Neural progenitor cell (in vitro differentiated cells): ENCODE measurements at places on chromosomes 12 and 14.

DNA sequence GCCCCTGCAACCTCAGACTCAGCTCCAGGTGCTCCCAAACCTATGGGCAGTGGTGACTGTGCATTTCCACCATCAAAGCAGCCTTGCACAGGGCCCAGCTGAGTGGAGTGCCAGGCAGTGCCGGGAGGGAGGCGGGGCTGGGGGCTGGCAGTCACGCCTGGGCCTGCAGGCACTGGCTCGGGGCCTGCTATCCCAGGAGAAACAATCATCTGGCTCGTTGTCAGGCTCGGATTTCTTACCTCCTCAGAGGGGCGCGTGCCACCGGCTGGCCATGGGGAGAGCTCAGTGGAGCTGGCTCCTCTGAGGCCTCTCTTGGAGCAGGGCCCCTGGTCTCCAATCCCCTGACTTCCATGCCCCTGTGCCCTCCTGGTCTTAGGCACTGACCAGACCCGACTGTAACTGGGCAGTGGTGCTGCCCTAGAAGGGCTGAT, 20.2 kb upstream of the PPP1R13B start:
- DNase-seq = no peak

- DNase-seq = no peak
Observed at GRCh38 chr12:50440288-50440687, 39.6 kb downstream of the LARP4 start.

- peak; percentile 15 for DNase-seq
Observed at GRCh38 chr12:72273499-72273837, 1.3 kb downstream of the TRHDE start.

DNA sequence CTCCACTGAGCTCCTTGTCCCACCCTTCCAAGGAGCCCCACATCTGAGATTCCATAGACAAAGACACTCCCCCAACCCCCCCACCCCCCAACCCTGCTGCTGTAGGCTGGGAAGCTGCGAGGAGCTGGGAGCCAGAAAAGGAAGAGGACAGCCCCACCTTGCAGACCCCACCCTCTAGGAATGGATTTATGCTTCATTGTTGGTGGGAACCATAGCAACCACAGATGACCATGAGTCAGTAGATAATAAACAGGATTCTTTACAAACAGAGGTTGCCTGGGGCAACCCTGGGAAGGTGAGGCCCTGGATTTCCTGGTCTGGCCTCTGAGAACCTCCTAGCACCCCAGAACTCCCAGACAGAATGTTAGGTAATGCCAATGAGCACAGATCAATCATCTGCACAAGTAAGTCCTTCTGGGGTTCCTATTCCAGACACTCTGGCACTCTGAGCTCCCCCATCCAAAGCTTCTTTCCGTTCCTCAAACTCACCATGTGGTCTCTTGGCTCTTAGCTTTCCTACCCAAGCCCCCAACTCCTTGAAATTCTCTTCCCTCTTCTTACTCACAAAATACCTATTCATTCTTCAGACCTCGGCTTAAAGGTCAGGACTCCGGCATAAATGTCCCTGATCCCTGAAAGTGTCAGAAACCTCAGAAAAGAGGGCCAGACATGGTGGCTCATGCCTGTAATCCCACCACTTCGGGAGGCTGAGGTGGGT, 15.2 kb upstream of the PLEKHG6 start:
- DNase-seq = no peak

DNA sequence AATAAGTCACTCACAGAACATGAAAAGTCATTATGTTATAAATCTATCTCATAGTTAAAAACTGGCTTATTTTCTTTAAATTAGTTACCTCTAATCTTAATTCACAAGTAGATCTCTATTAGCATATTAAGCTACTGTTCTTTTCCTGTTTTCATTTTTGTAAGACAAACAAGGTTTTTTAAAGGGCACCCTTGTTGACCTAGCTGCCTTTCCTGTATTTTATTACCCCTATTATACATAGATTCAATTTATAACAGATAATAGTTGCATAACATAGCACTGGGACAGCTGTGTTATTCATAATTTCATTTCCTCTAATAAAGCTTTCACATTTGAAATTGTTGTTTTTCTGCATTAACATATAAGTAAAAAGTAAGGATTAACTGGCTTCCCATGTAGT, 1500.7 kb upstream of the FLRT2 start:
- DNase-seq = no peak

GRCh38 chr14:81209167-81209836, 11.5 kb downstream of the GTF2A1 start:
- no peak for DNase-seq

DNA sequence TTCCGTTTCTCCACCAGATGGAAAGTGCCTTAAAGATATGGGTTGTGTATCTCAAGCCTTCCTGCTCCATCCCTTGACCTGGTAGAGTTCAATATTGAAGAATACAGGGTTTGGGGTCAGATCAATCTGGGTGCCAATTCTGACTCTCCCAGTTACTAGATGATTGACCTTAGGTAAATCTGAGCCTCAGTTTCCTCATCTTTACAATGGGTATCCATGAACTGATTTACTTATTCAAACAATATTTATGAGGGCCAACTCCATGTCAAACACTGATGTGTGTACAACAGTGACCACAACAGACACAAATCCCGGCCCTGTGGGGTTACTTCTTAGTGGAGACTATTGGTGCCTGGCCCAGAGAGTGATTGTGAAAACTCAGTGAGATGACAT, 7.5 kb upstream of the FAIM2 start:
- DNase-seq = no peak

DNA sequence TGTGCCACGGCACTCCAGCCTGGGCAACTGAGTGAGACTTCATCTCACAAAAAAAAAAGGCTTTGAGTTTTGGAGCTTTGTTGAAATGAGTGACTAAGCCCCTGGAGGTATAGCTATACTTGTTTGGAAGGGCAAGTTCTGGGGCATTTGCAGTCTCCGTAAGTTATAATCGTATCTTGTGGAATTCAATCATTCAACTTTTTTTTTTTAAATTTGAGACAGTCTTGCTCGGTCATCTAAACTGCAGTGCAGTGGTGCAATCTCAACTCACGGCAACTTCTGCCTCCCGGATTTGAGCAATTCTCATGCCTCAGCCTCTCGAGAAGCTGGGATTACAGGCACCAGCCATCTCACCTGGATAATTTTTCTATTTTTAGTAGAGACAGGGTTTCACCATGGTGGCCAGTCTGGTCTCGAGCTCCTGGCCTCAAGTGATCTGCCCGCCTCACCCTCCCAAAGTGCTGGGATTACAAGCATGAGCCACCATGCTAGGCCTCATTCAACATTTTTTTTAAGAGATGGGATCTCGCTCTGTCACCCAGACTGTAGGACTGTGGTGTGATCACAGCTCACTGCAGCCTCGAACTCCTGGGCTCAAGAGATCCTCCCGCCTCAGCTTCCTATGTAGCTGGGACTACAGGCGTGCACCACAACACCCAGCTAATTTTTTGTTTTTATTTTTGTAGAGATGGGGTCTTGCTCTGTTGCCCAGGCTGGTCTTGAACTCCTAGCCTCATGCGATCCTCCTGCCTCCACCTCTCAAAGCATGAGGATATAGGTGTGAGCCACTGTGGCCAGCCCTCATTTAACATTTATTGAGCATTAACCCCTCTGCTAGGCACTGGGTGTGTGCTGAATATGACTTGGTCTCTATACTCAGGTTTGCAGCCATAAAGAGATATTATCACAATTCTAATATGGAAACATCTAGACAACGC, 133.7 kb upstream of the MAP1LC3B2 start:
- no peak for DNase-seq

- DNase-seq = no peak
Observed at GRCh38 chr12:50639721-50640120, 124.2 kb upstream of the ATF1 start.

DNA sequence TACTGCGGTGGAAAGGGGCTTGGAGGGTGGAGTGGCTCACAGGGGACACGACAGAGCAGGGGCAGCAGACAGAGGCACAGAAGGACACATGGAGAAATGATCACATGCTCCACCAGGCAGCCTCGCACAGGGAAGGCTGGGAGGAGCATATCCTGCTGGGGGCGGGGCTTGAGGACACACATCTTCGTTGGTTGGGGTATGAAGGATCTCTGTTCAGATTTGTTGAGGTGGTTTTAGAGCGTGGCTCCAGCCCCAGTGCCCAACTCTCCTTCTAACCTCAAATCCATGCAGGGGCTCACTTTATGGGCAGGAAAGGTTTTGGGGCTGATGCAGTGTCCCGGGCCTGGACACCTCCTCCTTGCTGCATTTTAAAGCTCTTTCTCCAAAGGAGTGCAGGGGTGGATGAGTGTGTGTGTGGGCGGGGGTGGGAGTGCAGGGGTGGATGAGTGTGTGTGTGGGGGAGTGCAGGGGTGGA, 733 bp upstream of the P3H3 start:
- DNase-seq = peak; percentile 91

- no peak for DNase-seq
Observed at GRCh38 chr12:90008277-90008676, 299.6 kb upstream of the ATP2B1 start.

DNA sequence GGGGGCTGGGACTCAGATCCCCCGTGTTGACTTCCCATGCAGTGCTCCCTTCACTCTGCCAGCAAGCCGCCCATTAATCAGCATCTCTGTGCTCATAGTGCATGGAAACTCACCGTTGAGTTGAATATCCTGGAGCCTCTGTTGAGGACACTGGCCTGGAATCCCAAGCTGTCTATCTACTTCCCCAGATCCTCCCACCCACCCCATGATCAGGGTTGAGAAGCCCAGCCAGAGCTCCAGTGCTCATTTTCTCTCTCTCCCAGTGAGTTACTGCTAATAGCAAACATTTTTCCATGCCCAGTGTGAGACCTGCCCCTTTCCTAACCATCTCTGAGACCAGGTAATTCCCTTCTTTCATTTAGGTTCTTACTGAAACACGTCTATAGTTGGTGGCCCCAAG, 88.2 kb downstream of the SLC24A4 start:
- DNase-seq = no peak

GRCh38 chr14:104448721-104449120, 130.8 kb upstream of the C14orf180 start:
- DNase-seq = no peak

- peak; percentile 87 for DNase-seq
Observed at GRCh38 chr12:57461276-57461916, 1.8 kb downstream of the GLI1 start.

DNA sequence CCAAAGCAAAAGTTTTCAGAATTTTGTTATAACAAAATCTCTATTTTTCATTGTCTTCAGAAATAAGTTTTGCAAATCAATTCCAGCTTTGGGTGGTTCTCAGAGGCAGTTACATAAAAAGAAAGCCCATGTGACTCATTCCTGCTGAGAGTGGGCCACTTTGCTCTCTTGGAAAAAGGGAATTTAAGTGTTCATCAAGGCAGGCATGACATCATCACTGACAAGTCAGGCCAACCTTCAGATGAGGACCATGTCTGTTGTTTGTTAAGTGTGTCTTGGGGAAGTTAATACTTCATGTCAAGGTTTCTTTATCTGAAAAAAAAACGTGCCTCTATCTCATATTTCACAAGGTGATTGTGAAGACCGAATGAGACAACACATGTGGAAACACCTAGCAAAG, 519.8 kb upstream of the TMPO start:
- DNase-seq = no peak

DNA sequence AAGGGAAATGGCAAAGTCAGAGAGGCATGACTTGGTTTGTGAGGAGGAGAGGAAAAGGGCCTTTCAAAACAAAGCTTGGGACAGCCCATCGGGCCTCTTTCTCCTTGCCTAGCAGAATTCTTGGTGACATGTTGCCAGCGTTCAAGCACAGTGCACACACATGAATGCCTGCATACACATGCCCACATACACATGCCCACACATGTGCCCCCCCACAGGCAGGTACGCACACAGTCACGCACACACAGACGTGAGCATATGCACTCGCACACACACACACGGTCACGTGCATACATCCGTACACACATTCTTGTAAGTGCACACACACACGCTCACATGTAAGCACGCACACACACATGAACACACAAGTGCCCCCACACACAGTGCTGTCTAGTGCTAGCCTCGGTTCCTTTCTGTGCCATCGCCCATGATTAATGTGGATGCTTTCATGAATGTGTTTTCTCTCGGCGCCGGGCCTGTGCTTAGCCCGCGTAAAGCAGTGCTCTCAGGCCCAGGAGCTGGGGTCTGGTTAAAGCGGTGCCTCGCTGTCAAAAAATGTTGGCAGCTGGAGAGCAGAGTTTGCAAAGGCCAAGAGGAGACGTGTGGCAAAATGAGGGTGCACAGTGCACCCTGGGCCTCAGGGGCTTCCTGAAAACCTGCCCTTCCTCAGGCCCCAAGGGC, 328.8 kb upstream of the DIO3 start:
- DNase-seq = no peak

GRCh38 chr12:6534945-6535696, 804 bp downstream of the GAPDH start:
- peak; percentile 86 for DNase-seq

GRCh38 chr12:1182069-1182468, 191.0 kb downstream of the ERC1 start:
- DNase-seq = no peak

DNA sequence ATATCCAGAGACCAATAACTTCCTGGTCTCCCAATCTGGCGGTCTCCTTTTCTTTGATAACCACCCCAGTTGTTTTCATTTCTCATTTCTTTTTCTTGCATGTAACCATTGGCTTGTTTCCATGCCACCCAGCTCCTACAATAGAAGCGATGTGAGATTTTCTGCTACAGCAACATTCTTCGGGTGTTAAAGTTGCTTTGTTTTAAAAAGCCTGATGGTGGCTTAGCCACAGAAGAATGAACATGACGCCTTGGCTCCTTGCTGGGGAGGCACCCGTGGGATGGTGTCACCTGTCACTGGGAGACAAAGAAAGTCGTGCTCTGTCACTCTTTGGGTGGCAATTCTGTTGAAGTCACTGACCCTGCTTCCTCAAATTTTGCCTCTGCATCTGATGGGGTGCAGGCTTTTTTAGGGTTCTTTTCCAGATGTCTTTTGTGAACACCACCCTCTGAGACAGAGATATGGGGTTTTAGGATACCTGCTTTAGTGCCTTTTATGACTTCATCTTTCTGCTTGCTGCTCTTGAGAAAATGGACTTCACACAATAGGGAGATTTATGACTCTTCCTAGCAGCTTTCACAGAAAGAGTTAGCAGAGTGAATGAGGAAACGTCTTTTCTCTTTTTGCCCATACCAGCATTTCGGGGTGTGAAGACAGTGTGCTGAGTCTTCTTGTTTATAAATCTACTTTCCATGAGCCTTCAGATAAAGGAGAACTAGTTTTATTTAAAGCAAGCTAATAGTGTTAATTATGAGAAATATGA, 265.3 kb upstream of the TBX3 start:
- peak; percentile 15 for DNase-seq

GRCh38 chr14:61264010-61264571, 17.0 kb downstream of the TMEM30B start:
- DNase-seq = no peak

- no peak for DNase-seq
Observed at GRCh38 chr12:20439626-20440025, 71.3 kb downstream of the PDE3A start.

DNA sequence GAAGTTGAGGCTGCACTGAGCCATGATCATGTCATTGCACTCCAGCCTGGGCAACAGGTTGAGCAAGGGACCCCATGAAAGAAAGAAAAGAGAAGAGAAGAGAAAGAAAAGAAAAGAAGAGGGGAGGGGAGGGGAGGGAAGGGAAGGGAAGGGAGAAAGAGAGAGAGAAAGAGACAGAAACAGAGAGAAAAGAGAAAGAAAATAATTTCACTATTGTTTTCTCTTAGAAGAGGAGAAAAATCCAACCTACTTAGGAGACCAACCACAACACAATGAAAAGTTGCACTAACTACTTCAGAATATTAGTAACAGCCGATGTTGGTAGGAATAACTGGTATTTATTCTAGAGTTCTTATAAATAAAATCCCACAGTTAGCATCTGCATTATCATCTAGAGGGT, 9.6 kb downstream of the TRAPPC6B start:
- no peak for DNase-seq

- no peak for DNase-seq
Observed at GRCh38 chr12:117311-117710, 50.7 kb downstream of the IQSEC3 start.
